Endothelial cell (in vitro differentiated cells): ENCODE measurements at places on chromosomes 12 and 14.

DNA sequence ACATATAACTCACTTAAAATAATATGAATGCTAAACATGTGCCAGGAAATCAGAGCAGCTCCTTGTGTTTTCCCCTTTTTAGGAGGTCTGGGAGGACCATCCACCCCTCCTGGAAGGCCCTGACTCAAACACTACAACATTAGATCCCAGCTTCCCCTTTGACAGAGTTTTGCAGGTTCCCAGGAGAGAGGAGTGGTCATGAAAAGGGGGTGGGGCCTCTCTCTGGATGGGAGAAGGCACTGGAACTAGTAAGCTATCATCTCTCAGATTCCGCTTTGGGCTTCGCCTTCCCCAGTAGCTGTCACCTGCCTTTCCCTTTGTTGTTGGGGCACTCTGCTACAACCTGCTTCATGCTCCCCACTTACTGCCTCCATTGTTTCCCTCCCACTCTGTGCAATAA is 149.2 kb downstream of the ZFP36L1 start:
- H3K4me1 ChIP-seq: no peaks in the 10 kb centered on the region
- DNase-seq: no peak
- H3K27me3 ChIP-seq: no peaks in the 10 kb centered on the region
- no peak overlapping the region for H3K27ac ChIP-seq
- H3K36me3 ChIP-seq: peaks cover 16% of the 10 kb centered on the region

DNA sequence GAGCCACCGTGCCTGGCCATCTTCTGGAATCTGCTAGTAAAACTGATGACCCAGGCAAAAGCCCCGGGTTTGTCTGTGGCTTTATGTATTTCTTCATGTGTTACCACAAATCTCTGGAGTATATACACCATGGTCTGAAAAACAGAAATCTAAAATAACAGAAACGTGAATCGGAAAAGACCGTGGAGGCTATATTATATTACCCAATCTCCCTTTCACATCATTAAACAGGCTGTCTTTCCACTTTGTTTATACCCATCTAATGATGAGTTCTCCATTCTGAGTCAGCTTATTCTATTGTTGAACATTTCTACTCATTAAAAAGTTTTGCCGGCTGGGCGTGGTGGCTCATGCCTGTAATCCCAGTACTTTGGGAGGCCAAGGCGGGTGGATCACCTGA is 9.5 kb upstream of the AJUBA start:
- H3K4me3 ChIP-seq: no peak overlapping the region
- H3K27me3 ChIP-seq: peaks cover 2% of the 10 kb centered on the region
- H3K27ac ChIP-seq: no peak overlapping the region
- DNase-seq: no peak

GRCh38 chr14:105474483-105475268 is at the start of gene CRIP2:
TSS of gene CRIP2 (plus strand) at chr14:105474821. CDS start at chr14:105474863, 42 bp downstream.
- H3K27me3 ChIP-seq: peaks cover 15% of the 10 kb centered on the region
- peak; percentile 68 for DNase-seq
- H3K27ac ChIP-seq: peak within 1 kb of the TSS; percentile 24
- peak within 1 kb of the TSS; percentile 82 for H3K4me3 ChIP-seq
- peaks cover 9% of the 10 kb centered on the region for H3K4me1 ChIP-seq
- peaks cover under 1% of the 10 kb centered on the region for H3K36me3 ChIP-seq

- peak; percentile 71 for DNase-seq
- H3K4me1 ChIP-seq: no peaks in the 10 kb centered on the region
- H3K36me3 ChIP-seq: no peaks in the 10 kb centered on the region
These were observed 110.5 kb downstream of the ASCL4 start for GRCh38 chr12:107884769-107885694.

DNA sequence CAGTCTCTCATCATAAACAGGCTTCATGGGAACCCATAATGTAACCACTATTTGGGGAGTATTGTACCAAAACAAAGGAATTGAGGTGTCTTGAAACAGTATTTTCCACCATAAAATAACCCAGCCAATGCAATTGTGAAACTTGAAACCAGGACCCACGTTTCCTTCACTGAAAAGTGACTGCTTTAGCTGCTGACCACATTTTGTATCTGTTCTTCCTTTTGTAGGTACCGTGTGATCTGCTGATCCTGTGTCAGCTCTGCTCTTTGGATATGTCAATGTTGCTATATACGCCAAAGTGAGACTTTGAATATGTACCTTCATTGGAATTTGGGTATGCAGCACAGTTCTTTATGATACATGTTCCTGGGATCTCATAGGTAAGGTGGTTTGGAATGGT is 95.1 kb upstream of the CNTN1 start:
- H3K36me3 ChIP-seq: no peaks in the 10 kb centered on the region
- no peak overlapping the region for H3K4me3 ChIP-seq
- no peak for DNase-seq
- H3K4me1 ChIP-seq: no peaks in the 10 kb centered on the region

DNA sequence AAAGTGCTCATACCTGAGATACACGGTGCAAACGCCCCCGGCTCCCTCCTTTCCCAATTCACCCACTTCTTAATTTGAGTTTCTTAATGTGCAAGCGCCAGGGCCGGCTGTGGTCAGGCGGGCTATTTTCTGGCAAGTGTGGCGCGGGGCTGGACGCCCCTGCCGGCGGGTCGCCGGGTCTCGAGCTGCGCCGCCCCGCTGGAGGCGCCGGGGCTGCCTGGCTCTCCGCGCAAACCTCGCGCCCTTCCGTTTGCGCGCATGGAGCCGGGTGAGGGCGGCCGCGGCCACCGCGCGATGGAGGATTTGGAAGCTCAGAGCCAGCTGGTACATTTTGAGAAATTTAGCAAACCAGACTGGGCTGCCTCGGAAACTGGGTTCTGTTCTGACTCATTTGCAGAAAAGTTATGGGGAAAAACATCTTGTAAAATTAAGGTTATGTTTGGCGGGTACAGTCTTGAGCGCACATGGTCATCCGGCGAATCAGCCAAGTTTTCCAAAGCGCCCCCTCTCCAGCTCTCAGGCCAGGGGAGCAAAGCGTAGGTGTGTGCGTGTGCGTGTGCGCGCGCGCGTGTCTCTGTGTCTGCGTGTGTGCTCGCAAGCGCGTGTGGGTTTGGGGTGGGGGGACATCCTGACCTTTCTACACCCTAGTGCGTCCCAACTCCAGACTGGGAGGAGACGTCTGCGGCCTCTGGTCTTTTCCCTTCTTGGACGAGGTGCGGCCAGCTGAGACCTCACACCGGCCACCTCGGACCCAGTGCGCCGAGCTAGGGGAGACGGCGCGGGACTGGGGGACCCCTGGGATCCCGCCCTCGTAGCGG is 6.5 kb upstream of the OTX2 start:
- peaks cover 15% of the 10 kb centered on the region for H3K4me1 ChIP-seq
- H3K27ac ChIP-seq: no peak overlapping the region
- peak overlapping the region; percentile 25 for H3K4me3 ChIP-seq
- H3K36me3 ChIP-seq: no peaks in the 10 kb centered on the region
- peaks cover 24% of the 10 kb centered on the region for H3K27me3 ChIP-seq

DNA sequence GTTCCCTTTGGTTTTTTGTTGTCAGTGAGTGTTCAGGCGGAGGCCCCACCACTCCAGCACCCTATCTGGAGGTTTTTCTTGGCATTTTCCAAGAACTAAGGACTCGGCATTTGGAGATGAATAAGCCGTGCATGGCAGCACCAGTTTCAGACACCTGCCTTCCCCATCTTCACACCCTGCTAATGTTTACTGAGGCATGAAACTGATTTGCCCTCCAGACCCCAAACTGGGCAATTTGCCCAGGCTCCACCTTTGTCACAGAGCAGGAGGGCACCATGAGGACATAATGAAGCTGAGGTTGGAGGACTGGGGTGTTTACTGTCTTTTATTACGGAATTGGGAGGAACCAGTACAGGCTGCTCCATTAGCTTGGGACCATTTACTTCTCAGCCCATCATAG is 113.4 kb downstream of the LGMN start:
- no peak overlapping the region for H3K4me3 ChIP-seq
- peaks cover 5% of the 10 kb centered on the region for H3K27me3 ChIP-seq
- peaks cover 6% of the 10 kb centered on the region for H3K36me3 ChIP-seq
- H3K27ac ChIP-seq: no peak overlapping the region
- H3K4me1 ChIP-seq: no peaks in the 10 kb centered on the region
- no peak for DNase-seq

- no peak overlapping the region for H3K4me3 ChIP-seq
- no peak for DNase-seq
- H3K4me1 ChIP-seq: no peaks in the 10 kb centered on the region
- no peaks in the 10 kb centered on the region for H3K36me3 ChIP-seq
These were observed 46.2 kb downstream of the WSCD2 start for GRCh38 chr12:108175310-108175709.

DNA sequence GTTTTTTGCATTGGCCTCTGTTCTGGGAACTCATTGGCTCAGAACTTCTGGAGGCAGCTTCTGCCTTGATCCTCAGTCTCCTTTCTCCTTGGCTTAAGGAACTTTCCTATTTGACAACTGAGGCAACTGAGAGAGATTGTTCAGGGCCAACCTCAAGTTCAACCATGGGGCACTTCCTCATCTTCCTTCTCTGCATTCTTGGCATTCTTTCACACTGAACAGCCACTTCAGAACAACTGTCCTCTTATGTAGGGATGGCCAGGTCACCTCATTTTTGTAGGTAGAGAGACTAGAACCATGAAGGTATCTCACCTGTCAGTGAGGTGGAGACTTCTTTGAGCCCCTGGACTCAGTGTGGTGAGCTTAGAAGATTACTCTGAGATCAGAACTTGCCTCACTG is 63.0 kb upstream of the NRXN3 start:
- no peak overlapping the region for H3K27ac ChIP-seq
- H3K27me3 ChIP-seq: peaks cover 3% of the 10 kb centered on the region
- no peak for DNase-seq

GRCh38 chr12:104357421-104357952 is 53.9 kb downstream of the EID3 start:
- H3K4me1 ChIP-seq: no peaks in the 10 kb centered on the region
- H3K27me3 ChIP-seq: peaks cover 6% of the 10 kb centered on the region
- H3K4me3 ChIP-seq: no peak overlapping the region
- no peak overlapping the region for H3K27ac ChIP-seq

DNA sequence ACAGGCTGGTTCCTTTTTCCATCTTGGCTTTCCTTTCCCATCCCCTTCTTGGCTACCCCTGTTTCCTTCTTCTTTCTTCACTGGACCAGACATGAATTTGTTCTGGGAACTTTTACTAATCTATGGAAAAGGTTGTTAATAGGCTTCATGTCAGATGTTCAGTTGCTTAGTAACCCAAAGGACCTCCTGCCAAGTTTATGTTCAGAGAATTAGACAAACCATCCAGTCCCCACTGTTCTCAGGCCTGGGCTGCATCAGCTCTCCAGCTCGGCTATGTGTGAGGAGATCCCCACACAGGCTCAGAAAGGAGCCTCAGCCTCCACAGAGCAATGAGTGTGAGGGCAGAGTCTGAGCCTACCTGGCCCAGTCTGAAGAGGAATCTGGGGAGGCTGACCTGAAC is 78.0 kb downstream of the AKAP6 start:
- no peak overlapping the region for H3K27ac ChIP-seq
- no peak overlapping the region for H3K4me3 ChIP-seq
- no peak for DNase-seq

DNA sequence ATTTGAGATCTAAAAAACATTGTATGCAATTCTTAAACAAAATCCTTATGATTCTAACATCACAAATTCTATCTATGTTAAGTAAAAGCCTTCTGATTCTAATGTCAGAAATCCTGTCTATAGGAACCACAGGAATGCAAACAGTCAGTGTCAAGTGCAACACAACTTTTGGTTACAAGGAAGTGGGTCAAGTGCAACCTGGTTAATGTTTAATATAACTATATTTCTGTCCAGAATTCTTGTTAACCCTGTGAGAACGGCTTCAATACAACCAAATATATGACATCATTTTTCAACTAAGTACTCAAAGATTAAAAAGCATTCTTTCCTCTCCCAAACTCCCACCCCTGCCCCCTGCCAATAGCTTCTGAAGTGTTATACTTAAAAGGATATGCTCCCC is 107.9 kb upstream of the PLEKHA5 start:
- no peaks in the 10 kb centered on the region for H3K4me1 ChIP-seq
- H3K27ac ChIP-seq: no peak overlapping the region
- H3K27me3 ChIP-seq: peaks cover 2% of the 10 kb centered on the region
- DNase-seq: no peak
- no peak overlapping the region for H3K4me3 ChIP-seq
- no peaks in the 10 kb centered on the region for H3K36me3 ChIP-seq

DNA sequence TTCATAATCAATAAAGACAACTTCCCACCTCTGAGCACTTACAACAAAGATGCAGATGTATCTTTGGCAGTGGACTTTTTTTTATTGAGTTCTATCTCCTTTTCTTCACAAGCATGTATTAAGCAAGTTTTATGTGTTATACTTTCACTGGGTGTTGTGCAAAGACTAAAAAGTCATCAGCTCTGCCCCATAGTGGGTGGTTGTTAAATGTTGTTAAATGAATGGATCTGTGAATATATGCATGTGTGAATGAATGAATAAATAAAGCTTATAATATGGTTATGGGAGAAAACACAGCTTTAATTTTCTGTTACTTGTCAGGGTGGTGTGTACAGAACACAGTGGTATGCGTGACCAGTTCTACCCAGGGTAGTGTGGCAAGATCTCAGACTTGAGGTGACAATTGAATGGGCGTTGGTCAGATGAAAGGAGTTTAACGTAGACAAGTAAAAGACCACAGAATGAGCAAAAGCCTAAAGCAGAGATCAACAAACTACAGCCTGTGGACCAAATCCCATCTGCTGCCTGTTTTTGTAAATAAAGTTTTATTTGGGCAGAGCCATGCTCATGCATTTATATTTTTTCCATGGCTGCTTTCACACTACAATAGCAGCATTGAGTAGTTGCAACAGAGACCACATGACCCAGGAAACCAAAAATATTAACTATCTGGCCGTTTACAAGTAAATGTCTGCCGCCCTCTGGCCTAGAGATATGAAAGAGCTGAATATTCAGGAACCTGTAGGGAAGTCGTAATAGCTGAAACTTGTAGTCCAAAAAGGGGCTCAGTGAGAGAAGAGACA is 207.4 kb upstream of the EEA1 start:
- H3K36me3 ChIP-seq: no peaks in the 10 kb centered on the region
- H3K4me3 ChIP-seq: no peak overlapping the region
- peaks cover 1% of the 10 kb centered on the region for H3K27me3 ChIP-seq
- no peak overlapping the region for H3K27ac ChIP-seq
